ENCODE measurements at places on chromosomes 1 and 21.

DNA sequence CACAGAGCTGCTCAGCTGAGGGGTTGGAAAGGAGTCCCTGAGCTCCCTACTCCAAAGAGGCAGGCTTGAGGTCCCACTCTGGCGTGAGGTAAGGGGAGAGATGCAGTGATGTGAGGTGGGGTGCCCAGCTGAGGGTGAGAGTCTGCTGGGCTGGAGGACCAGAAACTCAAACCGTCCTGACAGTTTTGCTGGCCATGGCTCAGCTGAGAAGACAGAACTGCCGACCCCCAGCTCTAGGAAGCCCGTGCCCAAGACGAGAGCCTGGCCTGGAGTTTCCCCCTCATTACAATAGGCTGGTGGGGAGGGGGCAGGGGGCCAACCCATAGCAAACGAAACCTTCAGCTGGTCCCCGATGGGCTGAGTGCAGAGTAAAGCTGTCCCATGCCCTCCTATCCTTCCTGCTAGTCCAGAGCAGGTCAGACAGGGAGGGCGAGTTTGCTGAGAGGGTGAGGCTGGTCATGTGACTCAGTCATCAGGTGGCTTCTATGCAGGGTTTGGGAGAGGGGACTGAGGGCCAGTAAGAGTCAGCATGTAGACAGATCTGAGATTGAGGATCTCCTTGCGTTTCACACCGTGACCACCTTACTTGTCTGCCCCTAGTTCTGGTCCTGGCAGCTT, 129.3 kb downstream of the PRDM2 start:
- no peak for DNase-seq

DNA sequence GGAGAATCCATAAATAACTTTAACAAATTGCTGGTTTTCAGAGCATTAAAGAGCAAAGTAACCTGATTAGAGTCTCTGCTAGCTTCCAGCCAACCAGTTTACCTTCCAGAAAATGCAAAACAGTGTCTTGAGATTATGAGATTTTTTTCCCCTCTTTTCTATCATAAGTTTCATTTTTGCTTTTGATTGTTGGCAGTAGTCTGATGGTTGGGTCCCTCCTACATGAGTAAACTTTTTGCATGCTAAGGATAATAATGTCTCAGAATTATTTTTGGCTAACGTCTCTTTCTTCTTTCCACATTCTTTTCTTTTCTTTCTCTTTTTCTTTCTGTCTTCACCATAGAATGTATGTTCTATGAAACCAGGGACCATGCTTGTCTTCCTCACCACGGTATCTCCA, 6.3 kb upstream of the ADAMTS5 start:
- no peak for DNase-seq

GRCh38 chr1:77234096-77234495, 14.9 kb upstream of the PIGK start:
- DNase-seq, result no peak

- DNase-seq, result no peak
These were observed 8.8 kb upstream of the LMX1A start for GRCh38 chr1:165365341-165365740.

DNA sequence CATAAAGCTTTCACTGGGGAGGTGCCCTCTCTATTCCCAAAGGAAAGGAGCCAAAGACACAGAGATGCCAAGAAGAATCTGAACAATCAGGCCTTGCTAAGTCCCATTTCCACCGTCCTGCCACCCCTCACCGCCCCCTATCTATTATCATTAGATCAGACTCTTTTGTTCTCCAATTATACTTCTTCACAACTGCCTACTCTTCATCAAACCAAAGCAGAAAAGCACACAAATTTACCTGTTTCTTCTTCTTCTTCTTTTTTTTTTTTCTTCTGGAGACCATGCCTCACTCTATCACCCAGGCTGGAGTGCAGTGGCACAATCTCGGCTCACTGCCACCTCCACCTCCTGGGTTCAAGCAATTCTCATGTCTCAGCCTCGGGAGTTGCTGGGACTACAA, 43.1 kb upstream of the ARHGEF10L start:
- DNase-seq, result no peak

DNA sequence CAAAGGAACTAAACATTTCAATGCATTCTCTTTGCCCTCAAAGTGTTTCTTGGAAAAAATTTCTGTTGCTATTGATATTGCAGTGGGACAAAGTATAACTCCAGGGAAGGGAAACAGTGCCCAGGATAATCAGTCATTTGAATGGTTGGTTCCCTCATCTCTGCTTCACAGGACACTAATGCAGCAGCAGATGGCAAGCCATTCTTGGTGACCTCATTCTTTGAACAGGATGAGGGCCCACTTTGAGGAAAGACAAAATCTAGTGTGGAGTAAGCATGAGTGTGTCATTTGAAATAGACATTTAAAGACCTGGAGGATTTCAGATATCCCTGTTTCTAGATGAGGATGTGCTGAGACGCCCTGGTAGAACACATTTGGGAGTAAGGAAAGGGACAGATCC, 32.3 kb downstream of the CHRM3 start:
- DNase-seq, result no peak

- no peak for DNase-seq
These were observed 13.3 kb upstream of the EIF4G3 start for GRCh38 chr1:21189906-21190500.

DNA sequence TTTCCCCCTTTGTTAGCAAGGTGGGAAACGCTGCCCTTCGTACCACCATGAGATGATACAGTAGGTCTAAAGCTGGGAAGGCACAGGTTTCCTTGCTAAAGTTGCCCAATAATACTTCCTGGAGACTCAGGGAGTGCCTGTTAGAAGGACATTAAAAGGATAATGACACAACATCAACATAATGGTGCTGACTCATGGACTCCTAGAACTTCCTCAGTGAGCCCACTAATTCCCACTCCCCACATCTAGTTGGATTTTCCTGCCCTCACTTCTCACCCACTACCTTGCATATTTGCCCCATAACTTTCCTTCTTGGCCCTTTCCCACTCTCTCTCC, 17.5 kb downstream of the CFAP45 start:
- DNase-seq, result no peak

DNA sequence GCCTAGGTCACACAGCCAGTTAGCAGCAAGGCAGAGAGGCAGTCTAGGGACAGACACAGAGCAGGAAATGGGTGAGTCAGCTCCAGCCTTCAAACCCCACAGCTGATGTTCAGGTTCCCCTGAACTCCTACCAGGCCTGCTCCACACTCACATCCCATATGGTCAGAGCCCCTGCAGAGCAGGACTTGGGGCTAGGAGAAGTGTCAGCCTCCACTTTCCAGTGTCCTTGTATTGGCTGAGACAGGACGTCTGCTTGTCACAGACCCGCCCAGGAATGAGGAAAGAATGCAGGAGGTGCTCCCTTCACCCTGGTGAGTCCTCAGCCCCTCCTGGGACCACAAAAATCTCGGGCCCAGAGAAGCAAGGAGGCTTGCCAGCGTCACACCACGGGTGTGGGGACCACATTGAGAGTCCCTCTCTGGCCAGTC, 92.5 kb downstream of the LACTBL1 start:
- peak; percentile 8 for DNase-seq

GRCh38 chr1:229597877-229598276, 28.0 kb downstream of the TAF5L start:
- DNase-seq, result no peak

DNA sequence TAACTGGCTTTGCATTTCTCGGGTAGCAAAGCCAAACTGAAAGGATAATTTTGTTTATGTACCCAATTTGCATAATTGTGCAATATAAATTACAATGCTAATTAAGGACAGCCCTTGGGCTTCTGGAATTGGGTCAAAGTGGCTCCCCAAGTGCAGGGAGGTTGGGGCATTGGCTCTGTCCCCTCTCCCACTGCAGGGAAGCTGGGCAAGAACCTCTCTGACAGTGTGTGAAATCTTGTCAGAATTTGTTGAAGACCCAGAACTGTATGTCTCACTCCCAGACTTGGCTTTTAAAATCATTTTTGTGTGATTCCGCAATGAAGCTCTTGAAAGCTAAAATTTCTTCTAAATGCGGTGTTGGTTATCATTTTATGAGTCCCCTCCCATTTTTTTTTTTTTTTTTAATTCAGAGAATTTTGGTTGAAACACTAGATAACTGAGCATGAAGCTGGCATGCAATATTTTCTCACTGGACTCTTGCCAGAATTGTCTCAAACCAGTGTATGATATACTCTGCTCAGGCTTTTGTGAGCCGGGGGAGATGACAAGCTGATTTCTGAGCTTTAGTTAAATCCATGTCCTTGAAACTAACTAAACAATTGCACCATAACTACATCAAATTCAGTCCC, 878.9 kb upstream of the CXADR start:
- no peak for DNase-seq

- no peak for DNase-seq
These were observed 20.7 kb upstream of the GJA5 start for GRCh38 chr1:147781056-147781471.

- no peak for DNase-seq
These were observed 110.5 kb upstream of the USH2A start for GRCh38 chr1:216533776-216534175.

DNA sequence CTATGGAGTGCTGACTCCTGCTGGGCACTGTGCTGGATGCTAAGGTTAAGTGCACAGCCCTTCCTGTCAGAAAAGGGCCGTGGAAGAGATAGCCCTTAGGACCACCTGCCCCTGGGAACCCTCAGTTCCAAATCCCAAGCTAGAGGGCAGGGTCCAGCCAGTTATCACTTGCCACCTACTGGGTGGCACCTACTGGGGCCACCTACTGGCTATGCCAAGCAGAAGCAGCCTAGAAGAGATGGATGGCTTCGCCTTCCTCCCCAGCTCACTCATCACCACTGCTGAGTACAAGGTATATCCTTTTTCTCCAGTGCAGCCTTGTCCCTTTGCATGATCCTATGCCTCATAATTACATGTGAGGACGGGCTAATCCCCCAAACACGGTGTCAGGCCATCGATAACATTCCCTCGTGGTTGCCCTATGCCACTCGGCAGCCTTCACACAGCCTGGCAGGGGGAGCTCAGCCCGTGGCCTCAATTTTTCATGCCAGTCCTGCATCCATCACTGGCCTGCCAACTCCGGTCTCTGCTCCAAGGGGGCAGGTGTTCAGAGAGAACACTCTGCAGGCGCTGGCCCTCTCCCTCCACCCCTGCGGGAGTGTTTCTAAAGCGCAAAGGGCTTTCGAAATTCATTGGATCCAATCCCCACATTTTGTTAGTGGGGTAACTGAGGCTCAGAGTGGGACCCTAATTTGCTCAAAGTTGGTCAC, 49.0 kb downstream of the SYT2 start:
- DNase-seq, result peak; percentile 4

DNA sequence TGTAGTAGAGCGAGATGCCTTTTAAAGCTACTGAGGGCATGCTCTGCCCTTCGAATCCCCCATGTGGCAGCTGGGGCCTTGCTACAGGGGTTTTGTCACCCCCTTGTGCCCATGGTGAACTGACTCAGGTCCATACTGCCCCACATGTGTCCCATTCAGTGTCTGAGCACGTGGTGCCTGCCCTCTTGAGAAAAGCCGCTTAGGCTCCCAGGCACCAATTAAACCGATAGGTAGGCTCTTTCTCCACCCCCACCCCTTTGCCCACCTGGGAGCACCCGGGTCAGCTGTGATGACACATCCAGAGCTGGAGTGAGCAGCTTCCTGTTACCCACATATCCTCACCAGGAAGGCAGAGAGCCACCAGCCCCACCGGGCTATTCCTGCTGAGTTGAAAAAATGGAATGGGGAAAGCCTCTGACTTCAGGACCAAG, 30.5 kb downstream of the TMCC2 start:
- no peak for DNase-seq

- DNase-seq, result no peak
These were observed 44.7 kb downstream of the YARS1 start for GRCh38 chr1:32772281-32773017.

GRCh38 chr1:69315823-69316222, 251.9 kb upstream of the LRRC7 start:
- no peak for DNase-seq

GRCh38 chr1:89904219-89904980, 83.6 kb downstream of the LRRC8D start:
- no peak for DNase-seq

DNA sequence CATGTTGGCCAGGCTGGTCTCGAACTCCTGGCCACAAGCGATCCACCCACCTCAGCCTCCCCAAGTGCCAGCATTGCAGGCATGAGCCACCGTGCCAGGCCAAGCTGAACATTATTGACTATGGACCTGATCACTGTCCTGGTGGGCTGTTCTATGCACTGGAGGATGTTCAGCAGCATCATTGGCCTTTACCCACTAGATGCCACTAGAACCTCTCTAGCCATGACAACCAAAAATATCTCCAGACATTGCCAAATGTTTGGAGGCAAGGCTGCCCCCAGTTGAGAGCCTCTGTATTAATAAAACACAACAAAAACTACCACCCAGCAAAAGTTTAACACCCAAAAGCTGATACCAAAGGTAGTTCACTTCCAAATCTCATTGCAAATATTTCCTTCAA, 110.8 kb upstream of the SOD1 start:
- DNase-seq, result no peak

GRCh38 chr1:18945401-18945849, 11.1 kb downstream of the IFFO2 start:
- no peak for DNase-seq

DNA sequence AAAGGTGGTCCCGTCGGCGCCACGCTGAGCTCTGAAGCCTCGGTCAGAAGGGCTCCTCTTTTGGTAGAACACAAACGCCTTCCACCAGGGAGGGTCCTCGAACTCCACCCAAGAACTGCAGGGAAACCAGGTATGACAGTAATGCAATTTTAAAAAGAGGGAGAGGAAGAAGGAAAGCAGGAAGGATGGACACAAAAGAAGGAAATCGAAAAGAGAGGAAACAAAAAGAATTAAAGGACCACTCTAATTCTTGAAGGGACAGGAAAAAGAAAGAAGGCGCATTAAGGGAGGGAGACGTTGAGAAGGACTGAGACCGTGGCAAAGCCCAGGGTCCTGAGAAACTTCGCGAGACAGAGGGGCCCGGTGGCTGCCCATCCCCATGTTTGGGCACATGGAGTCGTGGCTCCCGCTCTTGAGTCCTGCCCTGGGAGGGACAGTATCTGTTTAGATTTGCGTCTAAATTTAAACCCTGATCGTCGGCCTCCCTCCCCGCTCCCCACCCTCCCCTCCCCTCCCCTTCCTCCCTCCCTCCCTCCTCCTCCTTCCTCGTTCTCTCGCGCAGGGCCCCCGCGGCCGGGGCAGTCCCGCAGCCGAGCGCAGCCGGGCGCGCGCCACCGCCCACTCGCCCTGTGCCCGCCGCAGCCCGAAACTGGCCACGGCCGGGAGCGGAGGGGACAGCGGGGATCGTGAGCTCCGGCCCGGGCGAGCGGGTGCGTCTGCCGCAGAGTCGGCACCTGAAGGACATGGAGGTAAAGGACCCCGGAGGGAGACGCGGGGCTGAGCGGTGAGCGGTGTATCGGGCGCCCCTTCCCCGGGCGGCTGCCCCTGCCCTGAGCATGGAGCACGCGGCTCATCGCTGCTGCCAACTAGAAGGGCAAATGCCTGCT, at the start of gene RCSD1:
Gene RCSD1 (plus strand): TSS at position 552 of the 887 bp plus-strand sequence. CDS start 192 bp downstream, at position 744.
- DNase-seq, result no peak

GRCh38 chr1:108708691-108709660, 3.7 kb upstream of the FNDC7 start:
- DNase-seq, result no peak

- no peak for DNase-seq
These were observed 81.1 kb upstream of the GPR88 start for GRCh38 chr1:100456880-100457279.

GRCh38 chr1:197178998-197179397, 32.5 kb upstream of the ASPM start:
- DNase-seq, result peak; percentile 32

GRCh38 chr1:230270559-230271281, 155.4 kb downstream of the PGBD5 start:
- no peak for DNase-seq

GRCh38 chr1:192159781-192160180, 1.5 kb downstream of the RGS18 start:
- no peak for DNase-seq

All from SW 1271 (cell line).